Activated CD8-positive, alpha-beta memory T cell treated with anti-CD3 and anti-CD28 coated beads, Interleukin-2, amount 10 ng/mL, durations not matched to agents 7 days and 5 days (primary cell): ENCODE measurements at places on chromosomes 3 and 15. TPM values are rescaled to one million over a fixed set of nuclear protein-coding genes. Genes with fewer than 3 reads are reported as not detected.

DNA sequence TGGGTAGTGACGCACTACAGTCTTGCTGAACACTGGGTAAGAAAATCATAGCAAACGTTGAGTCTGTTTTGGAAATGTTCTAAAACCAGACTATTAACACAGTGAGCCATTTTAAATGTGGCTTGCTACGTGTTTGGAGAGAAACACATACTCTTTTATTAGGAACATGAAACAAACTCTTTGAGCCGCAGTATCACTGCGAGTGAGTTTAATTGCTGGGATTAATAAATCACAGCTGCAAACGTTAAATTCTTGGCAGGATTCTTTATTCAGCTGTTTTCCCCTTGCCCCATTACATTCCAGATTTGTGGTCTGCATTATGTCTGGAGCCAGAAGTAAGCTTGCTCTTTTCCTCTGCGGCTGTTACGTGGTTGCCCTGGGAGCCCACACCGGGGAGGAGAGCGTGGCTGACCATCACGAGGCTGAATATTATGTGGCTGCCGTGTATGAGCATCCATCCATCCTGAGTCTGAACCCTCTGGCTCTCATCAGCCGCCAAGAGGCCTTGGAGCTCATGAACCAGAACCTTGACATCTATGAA, 33.6 kb downstream of the BTD start:
- no peak for DNase-seq

DNA sequence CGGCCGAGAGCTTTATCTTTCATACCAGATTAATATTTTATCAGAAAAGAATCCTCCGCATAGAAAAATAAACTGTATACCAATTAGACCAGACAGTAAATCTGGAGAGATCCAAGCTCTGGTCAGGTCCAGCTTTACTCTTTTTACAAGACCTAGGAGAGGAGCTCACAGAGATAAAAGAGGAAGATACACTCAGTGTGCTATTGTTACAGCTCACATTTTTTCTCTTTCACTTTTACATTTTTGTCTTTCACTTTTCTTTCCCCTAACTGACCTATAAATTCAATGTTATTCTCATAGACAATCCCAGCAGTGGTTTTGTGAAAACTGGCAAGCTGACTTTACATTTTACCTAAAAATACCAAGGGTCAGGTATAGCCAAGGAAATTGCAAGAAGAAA, 55.8 kb downstream of the GUCA1C start:
- DNase-seq: no peak

DNA sequence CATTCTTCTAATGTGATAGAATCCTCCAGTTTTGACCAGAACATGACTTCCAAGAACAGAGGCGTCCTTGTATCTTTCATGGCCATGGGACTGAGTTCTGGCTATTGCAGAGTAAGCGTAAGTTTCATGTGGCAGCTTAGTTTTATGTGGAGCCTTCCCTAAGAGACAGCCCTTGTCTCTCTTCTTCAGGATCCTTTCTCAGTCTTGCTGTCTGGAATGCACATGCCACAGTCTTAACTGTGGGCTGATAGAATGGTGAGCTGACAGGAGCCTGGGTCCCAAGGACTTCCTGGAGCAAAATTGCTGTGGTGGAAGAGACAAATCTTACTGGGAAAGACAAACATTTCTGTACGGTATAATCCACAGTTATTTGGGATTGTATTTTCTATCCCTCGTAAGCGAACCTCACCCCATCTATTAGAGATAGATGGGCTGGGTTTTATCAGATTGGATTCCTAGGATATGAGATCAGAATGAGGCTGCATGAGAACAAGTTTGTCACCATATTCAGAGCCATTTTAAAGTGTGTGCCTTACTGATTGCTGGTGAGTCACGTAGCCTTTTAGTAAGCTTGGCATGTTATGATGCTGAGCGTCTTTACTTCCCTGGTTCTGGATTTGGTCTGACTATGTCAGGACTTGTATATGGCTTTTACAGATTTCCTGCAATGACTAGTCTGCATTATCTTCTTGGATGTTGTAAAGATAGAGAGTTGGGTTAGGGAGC, 32.8 kb downstream of the CDIN1 start:
- DNase-seq: no peak

The IMPDH2 gene
- total RNA-seq: 229 TPM

The TMEM40 gene
- not detected for total RNA-seq

The MUC13 gene
- total RNA-seq: not detected
